ENCODE measurements at places on chromosomes 5 and 9. TPM values are rescaled to one million over a fixed set of nuclear protein-coding genes. Genes with fewer than 3 reads are reported as not detected.

The RPS23 gene
- 1,221 TPM for polyA plus RNA-seq

The STKLD1 gene
- polyA plus RNA-seq: not detected

The FAM151B gene
- polyA plus RNA-seq: 1.7 TPM

The ZNF483 gene
- polyA plus RNA-seq: 10.0 TPM

The FOXD4L5 gene
- polyA plus RNA-seq: not detected

The ARL14EPL gene
- polyA plus RNA-seq: not detected

The BARX1 gene
- polyA plus RNA-seq: not detected

The OR1Q1 gene
- polyA plus RNA-seq: not detected

The LCN12 gene
- not detected for polyA plus RNA-seq

The SLC1A3 gene
- polyA plus RNA-seq: 345 TPM

The SLC6A18 gene
- not detected for polyA plus RNA-seq

The BTNL8 gene
- polyA plus RNA-seq: not detected

The ZNF454 gene
- 1.6 TPM for polyA plus RNA-seq

The KCNT1 gene
- polyA plus RNA-seq: 0.82 TPM

The FAT2 gene
- 0.83 TPM for polyA plus RNA-seq

The ATOSB gene
- polyA plus RNA-seq: 4.6 TPM

The ITGA2 gene
- 0.05 TPM for polyA plus RNA-seq

The ZNF354C gene
- polyA plus RNA-seq: 2.7 TPM

The DNM1 gene
- polyA plus RNA-seq: 35.0 TPM

The MLLT3 gene
- polyA plus RNA-seq: 16.3 TPM

The ZNF367 gene
- 1.4 TPM for polyA plus RNA-seq

The FLT4 gene
- polyA plus RNA-seq: not detected

The FAM153A gene
- polyA plus RNA-seq: 8.3 TPM

The SGCD gene
- 4.5 TPM for polyA plus RNA-seq

The IL9 gene
- polyA plus RNA-seq: not detected

The GABBR2 gene
- polyA plus RNA-seq: 253 TPM

The MEGF9 gene
- 68.6 TPM for polyA plus RNA-seq

The FBN2 gene
- polyA plus RNA-seq: 0.03 TPM

Data from Purkinje cell (primary cell).